Left lung (tissue), 14 donors: ENCODE measurements at places on chromosomes 6 and 20.

DNA sequence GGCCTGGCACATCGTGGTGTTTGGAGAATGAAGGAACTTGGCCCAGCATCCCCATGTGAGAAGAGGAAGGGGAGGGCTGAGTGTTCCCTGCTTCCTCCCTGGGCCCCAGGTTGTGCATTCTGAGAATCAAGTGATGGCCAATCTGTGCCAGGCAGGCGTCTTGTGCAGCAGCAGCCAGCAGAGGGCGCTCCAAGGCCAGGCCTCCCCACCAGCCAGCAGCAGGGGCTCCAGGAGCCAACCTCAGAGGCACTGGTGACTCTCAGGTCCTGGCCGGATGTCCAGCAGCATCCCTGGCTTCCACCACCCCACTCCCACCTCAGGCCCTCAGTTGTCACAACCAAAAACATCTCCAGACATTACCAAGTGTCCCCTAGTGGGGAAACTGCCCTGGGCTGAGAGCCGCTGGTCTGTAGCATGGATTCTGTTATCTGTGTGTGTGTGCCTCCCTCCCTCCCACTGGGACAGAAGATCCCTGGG lies 192.0 kb downstream of the PREX1 start:
- DNase-seq = no peak

- no peak for DNase-seq
Measured at GRCh38 chr6:159378411-159379328, 209.5 kb downstream of the FNDC1 start.

- no peak for DNase-seq
Measured at GRCh38 chr6:149560736-149561135, 5.4 kb upstream of the GINM1 start.

DNA sequence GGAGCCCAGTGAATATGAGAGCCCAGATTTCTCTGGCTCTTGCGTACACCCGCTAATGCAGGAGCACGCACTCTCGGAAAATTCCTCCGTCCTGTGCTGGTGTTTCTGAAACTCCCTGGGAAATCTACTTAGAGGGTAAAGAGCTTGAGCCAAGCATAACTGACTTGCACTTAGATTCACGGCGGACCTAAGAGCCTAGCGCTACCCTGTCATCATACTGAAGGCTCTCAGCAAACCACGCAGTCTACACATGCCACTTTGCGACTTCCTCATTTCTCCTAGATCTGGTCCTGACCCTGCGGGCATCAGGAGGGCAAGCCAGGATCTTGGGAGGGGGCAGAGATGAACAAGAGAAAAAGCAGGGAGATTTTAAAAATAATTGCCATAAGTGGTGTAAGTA lies 324.7 kb downstream of the CD83 start:
- DNase-seq = no peak

DNA sequence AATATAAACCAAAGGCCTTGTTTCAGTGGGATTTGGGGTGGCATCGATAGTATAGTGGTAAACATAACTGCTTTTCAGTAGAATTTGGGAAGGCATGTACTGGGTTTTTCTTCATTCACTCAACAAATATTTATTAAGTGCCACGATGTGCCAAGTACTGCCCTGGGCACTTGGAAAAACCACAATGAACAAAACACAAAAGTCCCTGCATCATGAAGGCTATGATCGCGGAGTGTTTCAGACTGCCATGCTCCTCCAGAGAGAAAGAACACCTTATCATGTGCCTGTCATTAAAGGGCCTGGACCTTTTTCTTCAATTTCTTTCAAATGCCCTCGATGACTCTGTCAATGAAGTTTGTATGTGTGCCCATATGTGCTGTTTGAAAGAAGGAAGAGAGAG lies 59.2 kb upstream of the CEP85L start:
- no peak for DNase-seq

DNA sequence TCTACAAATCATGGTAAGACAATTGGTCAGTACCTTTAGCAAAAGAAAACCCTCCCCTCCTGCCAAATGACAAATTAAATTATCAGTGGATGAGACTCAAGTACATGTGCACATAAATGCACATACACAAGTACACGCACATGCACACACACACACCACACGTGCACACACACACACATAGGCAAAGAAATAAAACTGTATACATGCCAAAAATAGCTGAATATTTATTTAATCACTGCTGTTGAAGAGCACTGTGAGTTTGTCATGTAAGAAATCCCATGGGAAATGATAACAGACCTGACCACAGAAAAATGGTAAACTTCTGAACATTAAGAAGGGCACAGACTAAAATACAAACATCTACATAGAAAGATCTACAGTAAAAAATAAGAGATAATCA lies 46.6 kb upstream of the TNFAIP3 start:
- no peak for DNase-seq

- DNase-seq = no peak
Measured at GRCh38 chr6:20826378-20826777, 292.1 kb downstream of the CDKAL1 start.

DNA sequence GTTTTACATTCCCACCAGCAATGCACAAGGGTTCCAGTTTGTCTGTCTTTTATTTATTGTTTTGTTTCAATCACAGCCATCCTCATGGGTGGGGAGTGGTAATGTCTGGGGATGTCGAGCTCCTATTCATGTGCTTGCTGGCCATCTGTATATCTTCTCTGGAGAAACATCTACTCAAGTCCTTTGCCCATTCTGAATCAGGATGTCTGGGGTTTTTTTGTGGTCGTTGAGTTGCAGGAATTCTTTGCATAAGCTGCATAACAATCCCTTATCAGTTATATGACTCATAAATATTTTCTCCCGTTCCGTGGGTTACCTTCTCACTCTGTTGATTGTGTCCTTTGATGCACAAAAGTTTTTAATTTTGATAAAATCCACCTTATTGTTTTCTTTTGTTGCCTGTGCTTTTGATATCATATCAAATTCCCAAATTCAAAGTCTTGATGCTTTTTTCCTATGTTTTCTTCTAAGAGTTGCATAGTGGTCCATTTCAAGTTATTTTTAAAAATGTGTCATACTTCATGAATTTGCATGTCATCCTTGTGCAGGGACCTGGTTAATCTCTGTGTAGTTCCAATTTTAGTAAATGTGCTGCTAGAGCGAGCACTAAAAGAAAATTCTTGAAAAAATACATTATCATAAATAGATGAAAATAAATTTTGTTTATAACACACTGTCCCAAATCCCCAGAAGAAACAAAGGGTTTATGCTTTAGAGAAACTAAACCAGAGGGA lies 54.9 kb upstream of the PDE10A start:
- DNase-seq = no peak

GRCh38 chr6:14200047-14200446 lies 82.5 kb downstream of the CD83 start:
- no peak for DNase-seq

- no peak for DNase-seq
Measured at GRCh38 chr6:157410045-157410444, 29.1 kb downstream of the ZDHHC14 start.

- DNase-seq = no peak
Measured at GRCh38 chr20:52493171-52493721, 301.7 kb upstream of the ZFP64 start.

DNA sequence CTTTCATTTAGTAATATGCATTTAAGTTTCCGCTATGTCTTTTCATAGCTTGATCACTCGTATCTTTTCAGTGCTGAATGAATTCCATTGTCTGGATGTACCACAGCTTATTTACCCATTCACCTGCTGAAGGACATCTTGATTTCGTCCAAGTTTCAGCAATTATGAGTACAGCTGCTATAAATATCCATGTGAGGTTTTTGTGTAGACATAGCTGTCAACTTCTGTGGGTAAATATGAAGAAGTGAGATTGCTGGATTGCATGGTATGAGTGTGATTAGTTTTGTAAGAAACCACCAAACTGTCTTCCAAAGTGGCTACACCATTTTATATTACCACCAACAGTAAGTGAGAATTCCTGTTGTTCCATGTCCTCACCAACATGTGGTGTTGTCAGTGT lies 79.2 kb upstream of the STMND1 start:
- DNase-seq = no peak

- DNase-seq = no peak
Measured at GRCh38 chr6:69005199-69005598, 370.1 kb downstream of the ADGRB3 start.

DNA sequence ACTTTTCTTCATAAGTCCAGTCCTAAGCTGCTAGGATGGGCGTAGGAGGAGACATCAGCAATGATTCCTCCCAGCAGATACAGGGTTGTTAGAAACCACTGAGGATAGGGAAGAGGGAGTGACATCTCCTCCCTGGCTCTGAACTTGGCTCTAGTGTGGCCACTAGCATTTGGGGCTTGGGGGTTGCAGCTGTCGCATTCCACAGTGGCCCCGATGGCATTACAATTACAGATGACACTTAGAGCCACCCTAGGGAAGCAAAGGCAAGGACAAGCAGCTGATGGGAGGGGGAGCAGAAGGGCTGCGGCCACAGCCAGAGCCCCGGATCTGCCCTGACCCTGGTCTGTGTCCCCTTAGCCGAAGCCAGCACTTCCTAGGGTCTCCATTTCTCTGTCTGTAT lies 9.5 kb upstream of the CDKN1A start:
- DNase-seq = no peak

- no peak for DNase-seq
Measured at GRCh38 chr6:145895802-145896201, 68.4 kb downstream of the SHPRH start.

DNA sequence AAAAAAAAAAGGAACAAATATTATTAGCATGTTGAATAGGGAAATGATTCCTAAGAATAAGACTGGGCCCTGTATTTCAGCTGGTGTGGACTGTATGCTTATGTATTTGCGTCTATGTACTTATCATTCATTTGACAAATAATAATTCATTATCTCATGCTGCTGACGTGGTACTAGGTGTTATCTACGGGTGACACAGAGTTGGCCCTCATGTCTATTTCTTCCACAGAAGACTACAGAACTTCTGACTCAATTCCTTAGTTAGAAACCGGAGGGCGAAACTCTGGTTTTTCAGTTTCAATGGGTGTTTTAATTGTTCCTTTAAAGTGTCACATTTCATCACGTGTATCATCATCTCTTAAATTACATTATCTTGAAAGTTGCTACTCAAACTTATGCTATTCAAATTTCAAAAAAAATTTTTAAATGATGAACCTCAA lies 305.9 kb downstream of the CLIC5 start:
- DNase-seq = no peak

DNA sequence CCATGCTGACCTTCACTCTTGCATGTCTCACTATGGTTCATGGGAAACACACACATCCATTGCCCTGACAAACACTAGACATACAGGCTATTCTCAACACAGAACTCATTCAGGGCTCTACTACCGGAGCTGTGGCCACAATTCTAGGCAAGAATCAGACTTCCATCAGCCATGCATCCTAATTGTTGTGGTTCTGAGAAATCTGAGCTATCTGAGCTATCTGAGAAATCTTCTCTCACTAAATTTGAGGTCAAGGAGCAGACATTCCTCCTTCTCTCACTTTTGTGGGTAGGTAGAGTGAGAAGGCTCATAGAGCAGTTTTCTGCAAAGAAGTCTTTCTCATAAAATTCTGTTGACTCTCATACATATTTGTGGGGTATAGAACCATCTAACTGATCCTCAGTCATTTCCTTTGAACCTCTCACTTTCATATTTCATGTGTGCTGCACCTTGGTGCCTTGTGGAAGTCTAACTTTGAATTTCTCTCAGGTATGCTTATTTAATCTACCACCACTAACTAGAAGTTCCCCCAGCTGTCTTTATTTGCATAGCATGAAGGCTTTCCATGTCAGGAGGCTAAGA lies 43.6 kb downstream of the ADGRF1 start:
- no peak for DNase-seq

GRCh38 chr20:1081891-1082290 lies 36.5 kb upstream of the PSMF1 start:
- no peak for DNase-seq

DNA sequence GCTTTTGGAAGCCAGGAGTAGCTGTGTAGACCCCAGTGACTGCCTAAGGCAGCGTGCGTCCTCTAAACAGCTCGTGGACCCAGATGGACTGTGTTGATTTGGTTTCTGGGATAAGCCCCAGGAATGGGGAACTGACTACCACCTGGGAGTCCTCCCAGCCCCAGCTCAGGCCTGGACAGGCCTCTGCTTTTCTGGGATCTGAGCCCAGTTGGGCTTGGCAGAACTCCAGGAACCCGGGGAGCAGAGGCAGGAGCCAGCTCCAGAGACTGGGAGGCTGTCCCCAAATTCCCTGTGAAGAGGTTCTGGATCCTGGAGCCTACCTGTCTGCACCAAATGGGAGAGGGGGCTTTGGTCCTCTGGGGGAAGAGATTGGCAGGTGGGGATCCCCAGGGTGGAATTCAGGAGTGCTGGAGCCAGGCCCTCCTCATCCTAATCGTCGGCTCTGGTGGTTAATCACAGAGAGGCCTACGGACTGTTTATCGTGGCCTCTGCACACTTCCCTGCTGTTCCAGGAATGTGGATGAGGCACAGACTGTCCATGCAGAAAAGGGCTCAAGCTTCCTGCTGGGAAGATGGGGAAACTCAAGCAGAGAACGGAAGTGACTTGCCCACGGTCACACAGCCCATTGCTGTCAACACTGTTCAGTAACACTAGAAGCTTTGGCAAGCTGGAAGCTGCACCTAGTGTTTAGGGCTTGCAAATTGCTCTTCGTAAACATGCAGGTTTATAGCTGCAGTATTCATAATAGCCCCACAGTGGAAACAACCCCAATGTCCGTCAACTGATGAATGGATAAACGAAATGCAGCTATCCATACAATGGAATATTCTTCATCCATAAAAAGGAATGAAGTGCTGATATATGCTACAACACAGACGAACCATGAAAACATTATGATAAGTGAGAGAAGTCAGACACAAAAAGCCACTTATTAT lies 100.6 kb downstream of the KCNB1 start:
- peak; percentile 56 for DNase-seq

DNA sequence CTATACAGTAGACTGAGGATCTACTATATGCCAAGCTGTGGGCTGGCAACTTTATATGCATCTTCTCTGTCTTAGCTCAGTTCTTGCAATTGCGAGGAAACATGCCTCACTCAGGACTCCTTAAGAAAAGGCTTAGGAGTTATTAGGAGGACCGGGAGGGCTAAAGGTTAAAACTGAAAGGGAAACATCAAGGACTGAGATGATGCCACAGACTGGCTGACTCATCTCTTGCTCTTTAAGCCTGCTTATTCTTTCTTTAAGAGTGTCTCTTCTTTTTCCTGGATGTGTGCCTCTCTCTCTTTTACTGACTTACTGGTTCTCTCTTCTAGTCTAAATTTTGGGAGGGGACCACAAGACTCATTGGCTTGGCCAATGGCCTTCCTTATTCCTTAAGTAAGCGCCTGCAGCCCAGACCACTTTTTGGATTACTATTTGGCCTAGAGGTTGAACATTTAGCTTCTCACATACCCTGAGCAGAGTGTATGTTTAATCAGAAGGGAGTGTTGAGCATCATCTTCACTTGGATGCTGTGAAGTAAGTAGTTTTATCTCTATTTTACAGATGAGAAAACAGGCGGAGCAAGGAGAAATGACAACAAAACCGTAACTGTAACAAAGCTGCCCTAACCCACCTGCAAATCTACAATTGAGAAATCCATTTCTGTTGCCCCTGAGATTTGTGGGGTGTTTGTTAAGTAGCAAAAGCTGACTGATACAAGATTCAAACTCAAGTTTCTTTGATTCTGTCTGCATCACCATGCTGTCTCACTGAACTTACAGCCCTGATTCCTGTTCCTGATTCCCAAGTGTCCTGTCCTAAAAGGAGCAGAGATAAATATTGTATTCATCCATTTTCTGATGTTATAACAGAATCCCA lies 7.2 kb upstream of the SDC4 start:
- no peak for DNase-seq
